ENCODE measurements at places on chromosomes 13 and 19. TPM values are rescaled to one million over a fixed set of nuclear protein-coding genes. Genes with fewer than 3 reads are reported as not detected.

The RBM26 gene
- 21.8 TPM for total RNA-seq

DNA sequence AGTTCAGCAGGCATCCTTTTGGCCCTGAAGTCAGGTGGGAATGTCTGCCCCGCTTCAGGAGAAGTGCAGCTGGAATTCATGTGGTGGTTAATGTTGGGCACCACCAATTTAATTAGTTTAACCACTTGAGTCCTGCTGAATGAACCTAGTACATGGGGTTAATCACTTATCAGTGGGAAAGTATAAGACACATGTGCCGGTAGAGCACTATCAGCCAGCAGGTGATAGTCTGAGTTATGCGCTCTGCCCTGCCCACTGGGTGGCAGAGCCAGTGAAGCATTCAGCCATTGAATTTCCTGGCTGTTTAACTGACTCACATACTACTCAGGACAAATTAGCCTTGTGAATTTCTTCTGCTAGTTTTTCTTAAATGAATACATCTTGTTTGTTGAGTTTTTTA lies 789.7 kb upstream of the PRR20A start:
- DNase-seq, result peak; percentile 19

DNA sequence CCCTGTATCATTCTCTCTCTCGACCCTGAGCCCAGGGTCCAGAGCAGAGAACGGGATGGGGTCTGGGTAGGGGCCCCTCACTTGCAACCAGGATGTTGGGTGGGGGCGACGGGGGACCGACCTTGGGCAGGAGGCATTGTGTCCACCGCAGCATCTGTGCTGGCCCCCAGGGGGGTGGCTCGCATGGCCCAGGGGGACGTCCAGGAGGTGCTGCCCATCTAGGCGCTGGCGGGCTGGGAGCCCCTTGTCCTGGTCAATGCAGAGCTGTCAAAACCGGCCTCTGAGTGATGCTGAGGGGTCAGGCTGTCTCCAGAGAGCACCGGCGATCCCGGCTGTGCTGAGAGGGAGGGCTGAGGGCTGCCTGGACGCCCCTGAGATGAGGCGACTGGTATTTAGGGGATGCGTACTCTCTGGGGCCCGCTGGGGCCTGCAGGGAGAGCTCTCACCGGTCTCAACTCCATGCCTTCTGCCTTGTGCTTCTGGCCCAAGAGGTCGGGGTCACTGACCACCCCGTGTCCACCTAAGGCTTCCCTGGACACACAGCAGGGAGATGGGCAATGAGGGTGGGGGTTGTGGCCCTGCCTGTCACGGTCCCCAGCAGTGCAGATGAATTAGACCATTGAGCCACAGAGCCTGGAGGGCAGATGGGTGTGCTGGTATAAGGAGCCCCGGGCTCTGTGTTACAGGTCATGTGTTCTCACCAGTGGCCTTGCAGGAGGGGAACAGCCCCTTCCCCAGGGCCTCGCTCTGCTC lies 8.6 kb downstream of the RPS9 start:
- DNase-seq, result no peak

DNA sequence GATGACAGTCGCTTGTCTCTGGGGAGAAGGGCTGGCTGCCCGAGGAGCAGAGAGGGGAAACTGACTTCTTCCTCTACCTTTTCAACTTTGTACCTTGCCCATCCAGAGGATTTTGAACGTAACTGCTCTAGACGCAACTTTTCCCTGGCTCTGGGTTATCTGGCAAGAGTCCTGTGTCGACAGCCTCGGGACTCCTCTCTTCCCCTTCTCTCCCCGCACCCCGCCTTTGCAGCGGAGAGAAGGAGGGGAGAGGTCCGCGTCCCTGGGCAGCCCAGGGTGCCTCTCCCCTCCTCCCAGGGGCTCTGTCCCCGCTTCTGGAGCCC lies 574 bp downstream of the SH3GL1 start:
- DNase-seq, result no peak

- DNase-seq, result peak; percentile 47
Measured at GRCh38 chr13:42101821-42102585, 53.6 kb downstream of the DGKH start.

Data from HT1080 (cell line).